AG04450 (cell line): ENCODE measurements at places on chromosomes 2 and 18. TPM values are rescaled to one million over a fixed set of nuclear protein-coding genes. Genes with fewer than 3 reads are reported as not detected.

The FOXI3 gene
- not detected in 2 replicates for polyA plus RNA-seq

The TIMM21 gene
- polyA plus RNA-seq, result 49.0 and 52.7 TPM in 2 replicates

The AMER3 gene
- not detected in 2 replicates for polyA plus RNA-seq

The CPO gene
- polyA plus RNA-seq, result 0.12 TPM in 1 of 2 replicates, not detected in the other

- DNase-seq, result no peak
Observed at GRCh38 chr2:68226794-68227193, 25.5 kb downstream of the PPP3R1 start.

GRCh38 chr2:27920148-27920885, 29.8 kb downstream of the BABAM2 start:
- DNase-seq, result no peak

DNA sequence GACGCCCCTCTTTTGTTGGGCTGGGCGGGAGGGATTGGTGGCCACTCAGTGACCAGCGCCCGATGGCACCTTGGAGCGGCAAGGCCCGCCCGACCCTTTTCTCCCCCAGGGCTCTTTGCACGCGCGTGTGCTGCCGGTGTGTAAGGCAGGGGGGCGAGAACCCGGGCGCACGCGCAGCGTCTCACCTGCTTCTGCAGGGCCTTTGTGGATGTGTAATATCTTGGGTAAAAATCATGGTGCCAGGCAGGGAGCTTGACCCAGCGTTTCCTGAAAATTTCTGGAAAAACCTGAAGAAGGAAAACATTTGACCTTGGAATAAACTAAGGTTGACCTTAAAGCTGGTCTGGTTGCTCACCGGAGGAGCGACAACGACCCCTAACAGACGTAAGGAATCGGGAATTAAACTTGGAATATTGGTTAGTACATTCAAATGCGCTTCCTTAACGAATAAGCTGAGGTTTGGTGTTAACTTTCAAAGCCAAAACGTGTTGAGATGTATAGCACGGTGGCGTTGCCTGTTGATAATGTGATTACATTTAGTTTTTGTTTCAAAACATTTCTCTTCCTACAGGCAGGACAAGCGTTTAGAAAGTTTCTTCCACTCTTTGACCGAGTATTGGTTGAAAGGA, 438 bp downstream of the HSPE1 start:
- no peak for DNase-seq
